ENCODE measurements at places on chromosomes 1 and 21.

- DNase-seq: no peak
Measured at GRCh38 chr1:198651650-198652400, 13.0 kb downstream of the PTPRC start.

DNA sequence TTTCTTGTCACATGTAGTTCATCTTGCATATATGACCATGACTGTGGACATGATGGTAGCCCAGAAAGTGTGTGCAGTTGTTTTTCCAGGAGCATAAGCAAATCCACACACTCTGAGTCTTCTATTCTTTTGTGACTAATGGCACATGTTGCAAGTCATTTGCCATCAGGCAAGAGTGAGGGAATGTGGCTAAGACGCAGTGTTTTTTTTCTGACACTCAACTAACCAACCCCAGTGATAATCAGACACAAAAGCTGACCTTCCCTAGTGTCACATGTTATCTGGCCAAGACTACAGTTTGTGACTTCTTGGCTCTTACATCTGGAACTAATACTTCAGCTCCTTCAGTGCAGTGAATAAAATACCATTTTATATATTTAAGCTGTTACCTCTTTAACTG is 108.8 kb downstream of the ITSN1 start:
- no peak for DNase-seq

DNA sequence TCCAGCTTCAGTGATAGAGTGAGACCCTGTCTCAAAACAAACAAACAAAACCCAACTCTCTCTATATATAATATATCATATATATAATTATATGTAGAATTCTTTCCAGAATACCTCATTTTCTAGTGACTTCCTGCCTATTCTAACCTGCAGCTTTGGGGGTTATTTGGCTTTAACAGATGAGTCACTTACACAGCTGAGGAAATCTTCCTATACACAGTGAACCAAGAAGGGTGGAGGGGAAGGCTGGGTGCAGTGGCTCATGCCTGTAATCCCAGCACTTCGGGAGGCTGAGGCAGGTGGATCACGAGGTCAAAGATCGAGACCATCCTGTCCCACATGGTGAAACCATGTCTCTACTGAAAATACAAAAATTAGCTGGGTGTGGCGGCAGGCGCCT is 9.2 kb downstream of the RAB29 start:
- DNase-seq: no peak

GRCh38 chr1:9404117-9404914 is 111.6 kb downstream of the SPSB1 start:
- no peak for DNase-seq

DNA sequence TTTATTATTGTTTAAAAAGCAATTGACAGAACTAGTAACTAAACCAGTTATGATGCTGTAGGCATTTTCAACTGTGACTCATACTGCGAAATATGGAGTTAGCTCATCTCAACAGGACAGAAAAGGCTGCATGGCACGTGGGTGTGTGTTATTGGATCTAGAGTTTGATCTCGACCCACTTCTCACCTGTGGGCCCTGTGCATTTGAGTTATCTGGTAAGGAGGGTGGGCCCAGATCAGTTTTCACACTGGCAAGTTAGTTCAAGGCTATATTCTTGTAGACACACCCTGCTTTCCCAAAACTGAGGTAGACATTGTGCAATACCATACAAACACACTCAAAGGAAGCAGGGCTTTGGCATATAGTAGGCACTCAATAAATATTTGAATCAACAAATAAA is 71.3 kb upstream of the PRDX6 start:
- no peak for DNase-seq

- no peak for DNase-seq
Measured at GRCh38 chr21:37828556-37828955, 87.7 kb downstream of the KCNJ6 start.

- no peak for DNase-seq
Measured at GRCh38 chr1:154478639-154479038, 23.4 kb upstream of the TDRD10 start.

DNA sequence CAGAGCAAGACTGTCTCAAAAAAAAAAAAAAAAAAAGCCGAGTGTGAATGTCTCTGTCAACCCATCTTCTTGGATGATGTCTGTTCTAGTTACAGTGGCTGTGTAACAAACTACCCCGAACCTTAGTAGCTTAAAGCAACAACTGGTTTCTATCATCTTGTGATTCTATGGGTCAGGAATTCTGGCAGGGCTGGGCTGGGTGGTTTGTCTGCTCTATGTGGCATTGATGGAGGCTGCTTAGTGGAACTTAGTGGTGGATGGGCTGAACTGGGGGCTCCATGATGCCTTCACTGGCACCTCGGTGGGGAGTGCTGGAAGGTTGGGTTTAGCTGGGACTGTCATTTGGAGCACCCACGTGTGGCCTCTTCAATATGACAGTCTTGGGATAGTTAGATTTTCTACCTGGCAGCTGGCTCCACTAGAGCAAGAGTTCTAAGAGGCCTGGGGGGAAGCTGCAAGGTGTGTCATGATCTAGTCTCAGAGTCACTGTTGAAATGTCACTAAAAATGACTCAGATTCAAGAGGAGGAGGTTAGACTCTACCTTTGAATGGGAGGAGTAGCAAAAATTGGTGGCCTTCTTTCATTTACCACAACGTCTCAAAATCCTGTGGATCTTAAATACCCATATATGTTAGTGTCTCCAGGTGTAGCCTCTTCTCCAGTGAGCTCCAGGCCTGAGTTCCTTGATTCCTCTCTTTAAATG is 18.6 kb downstream of the ACOT11 start:
- no peak for DNase-seq

DNA sequence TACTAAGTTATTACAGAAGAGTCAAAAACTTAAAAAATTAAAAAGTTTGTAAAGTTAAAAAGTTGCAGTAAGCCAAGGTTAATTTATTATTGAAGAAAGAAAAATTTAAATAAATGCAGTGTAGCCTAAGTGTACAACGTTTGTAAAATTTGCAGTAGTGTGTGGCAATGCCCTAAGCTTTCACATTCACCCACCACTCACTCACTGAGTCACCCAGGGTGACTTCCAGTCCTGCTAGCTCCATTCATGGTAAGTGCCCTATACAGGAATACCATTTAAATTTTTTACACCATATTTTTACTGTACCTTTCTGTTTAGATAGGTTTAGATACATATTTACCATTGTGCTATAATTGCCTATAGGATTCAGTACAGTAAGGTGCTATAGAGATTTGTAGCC is 88.6 kb downstream of the CTH start:
- DNase-seq: no peak

- DNase-seq: no peak
Measured at GRCh38 chr1:112633628-112634027, 14.0 kb downstream of the CAPZA1 start.

GRCh38 chr1:200081969-200082245 is 54.4 kb downstream of the NR5A2 start:
- no peak for DNase-seq

DNA sequence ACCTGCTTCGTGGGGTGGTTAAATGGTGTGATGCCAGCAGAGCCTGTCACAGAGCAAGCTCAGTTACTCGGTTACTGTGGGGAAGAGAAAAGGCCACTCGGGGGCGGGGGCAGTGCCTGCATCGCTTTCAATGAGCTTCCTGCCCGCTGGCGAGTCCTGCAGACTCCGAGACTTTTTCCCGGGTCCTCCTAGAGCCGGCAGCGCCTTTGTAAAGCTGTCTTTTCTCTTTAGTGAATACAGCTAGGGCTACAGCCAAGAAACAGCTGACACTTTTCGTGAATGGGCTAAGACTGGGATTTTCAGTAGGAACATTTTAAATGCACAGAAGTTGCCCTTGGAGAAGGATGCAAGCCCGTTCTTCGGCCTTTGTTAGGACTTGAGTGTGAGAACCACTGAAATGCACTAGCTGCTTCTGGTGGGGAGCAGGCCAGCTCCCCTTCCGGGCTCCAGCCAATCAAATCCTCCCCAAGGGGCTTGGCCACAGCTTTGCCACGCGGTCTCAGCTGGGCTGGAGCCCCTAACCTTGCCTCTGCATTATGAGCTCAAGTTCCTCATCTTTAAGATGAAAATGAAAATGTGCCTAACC is 23.4 kb upstream of the EFHD2 start:
- DNase-seq: no peak

DNA sequence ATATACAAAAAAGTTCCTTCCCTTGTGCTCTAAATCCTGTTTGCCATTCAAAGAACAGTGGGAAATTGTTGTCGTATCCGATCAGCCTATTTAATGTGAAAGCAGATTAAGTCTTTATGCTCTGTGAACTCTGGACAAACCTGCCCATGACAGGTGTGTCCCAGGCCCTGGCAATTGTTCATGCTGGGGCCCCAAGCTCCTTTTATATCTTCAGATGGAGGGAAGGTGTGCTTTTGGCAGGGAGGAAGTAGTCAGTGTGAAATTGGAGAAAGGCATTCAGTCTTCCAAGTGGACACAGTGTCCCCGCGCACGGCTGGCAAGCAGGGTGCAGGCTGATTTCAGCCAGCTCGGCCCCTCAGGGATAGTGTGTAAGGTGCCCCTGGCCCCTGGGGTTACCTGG is 135.1 kb upstream of the F3 start:
- DNase-seq: no peak

DNA sequence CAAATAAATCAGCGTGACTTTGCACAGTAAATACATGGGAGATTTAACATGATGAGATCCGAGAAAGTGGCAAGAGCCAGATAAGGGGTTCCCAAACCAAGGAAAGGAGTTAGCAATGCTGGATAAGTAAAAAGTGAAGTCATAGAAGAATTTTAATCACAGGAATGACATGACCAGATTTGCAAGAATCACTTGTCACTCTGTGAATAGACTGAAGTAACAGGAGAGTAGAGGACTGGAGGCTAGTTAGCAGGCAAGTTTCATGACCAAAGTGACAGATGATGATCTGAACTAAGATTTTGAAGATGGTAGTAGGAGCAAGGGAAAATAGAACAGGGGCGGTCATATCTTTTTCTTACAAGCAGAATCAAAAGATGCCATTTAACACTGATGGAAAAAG is 8.4 kb downstream of the CFH start:
- DNase-seq: no peak

GRCh38 chr1:86829321-86829720 is 84.6 kb downstream of the SELENOF start:
- DNase-seq: no peak

DNA sequence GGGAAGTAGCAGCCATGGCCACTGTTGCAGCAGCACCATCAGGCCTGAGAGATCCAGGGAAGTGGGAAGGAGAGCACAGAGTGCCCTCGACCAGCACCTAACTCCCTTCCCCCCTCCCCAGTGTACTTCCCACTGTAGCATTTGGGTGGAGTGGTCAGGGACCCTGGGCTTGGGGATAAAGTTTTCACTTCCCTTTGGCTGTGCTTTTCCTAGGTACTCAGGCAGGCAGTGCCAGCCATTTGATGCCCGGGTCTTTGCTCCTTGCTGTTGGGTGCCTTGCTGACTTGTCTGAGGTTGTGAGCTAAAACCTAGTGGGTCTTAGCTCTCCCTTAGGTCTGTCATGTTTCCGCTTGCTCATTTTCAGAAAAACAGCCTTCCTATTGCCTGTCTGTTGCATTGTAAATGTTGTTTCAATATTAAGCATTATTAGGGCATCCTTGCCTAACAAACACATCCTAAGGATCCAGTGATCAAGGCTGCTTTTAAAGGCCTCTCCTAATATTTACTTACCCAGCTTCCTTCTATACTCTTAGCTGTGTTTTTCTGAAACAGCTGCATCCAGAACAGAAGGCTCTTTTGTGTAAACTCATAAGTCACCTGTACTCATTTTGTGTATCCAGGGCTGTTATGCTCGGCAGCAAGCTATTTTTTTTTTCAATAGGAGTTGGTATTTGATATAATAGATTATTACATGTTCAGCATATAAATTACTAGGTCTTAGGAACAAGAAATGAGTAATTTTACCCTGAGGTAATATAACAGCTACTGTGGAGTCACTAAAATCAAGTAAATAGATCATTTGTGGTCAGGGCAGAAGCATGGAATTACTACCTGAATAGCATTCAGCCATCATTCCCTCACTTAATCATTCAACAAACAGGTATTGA is 418.6 kb upstream of the PROX1 start:
- no peak for DNase-seq

DNA sequence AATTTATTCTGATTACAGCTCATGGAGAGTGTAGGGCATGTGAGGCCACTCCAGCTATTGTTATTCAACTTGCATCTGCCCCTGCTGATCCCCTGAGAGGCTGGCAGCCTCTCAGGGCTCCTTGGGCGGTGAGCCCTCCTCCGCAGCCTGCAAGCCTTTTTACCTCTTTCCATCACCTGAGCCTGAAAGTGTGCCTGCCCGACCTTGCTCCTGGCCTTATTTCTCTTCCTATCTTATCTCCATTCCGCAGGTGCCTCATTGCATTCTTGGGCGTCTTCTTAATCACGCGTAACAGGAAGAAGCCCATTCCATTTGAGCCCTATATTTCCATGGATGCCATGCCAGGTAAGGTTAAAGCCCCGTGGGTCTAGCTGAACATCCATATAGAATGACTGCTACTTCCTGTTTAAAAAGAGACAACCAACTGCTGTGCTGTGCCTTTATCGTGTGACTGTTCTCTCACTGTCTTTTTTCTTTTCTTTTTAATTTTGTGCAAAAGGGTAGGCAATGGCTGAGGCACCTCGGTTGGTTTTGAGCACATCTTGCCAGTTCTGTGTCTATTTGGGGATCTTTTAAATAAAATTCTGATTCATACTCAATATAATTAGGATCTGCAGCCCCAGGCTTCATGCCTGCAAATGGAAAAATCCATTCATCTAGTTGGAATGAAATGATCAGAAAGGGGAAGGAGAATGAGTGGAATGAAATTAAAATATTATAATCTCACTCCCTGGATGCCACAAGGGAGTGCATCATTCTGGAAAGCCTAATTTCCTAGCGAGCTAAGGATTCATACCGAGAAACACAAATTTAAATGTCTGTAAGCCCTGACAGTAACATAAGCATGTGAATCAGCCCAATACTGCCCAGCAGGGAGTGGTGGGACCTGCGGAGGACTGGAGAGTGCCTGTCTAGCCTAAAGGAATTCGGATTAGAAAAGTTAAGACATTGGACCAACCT is 38.6 kb upstream of the RCAN3 start:
- DNase-seq: no peak

DNA sequence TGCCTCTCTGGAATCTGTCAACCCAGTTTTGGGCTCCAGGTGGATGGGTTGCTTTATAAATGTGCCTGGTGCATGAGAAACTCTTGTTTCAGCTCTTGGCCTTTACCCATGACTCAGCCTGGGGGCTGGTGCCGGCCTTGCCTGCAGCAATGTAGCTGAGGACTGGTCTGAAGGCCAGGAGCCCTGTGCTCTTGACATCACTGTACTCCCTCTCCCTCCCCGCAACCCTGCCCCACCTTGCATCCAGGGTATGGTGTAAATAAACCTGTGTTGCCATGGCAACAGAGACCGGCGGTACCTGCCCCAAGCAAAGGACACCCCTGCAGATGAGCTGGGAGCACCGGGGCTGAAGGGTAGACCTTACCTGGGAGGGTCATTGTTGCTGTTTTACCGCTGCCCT is 13.3 kb downstream of the FAM151A start:
- DNase-seq: no peak
